ENCODE measurements at places on chromosomes 13 and 19.

- no peak for DNase-seq
Measured at GRCh38 chr19:2239173-2239572, 2.5 kb downstream of the SF3A2 start.

DNA sequence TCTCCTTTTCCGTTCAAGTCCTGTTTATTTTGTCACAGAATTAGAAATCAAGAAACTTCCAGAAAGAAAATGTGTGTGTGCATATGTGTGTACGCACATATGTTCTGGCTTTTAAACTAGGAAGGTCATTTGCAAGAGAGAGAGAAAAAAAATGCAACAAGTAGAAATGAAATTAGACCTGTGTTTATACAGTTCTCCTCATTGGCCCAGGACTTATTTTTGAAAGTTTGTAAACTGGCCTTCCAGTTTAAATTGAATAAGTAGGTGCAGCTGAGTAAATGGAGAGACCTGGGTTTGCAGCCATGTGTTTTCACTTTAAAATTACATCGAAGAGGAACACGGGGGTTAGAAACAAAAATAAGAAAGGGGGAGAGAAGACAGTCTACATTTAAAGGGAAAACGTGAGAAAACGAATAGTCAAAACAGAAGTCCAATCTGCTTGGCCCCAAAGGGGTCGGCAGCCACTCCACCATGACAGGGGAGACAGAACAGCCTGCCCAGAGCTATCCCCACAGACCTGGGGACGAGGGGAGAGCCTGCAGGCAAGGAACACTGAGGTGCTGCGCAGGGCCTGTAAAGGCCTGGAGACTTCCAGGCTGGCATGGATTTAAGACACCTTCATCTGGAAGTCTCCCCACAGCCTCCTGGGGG lies 216.8 kb upstream of the MAB21L1 start:
- DNase-seq, result no peak

- no peak for DNase-seq
Measured at GRCh38 chr13:40386586-40386985, 279.9 kb downstream of the FOXO1 start.

- no peak for DNase-seq
Measured at GRCh38 chr19:23777216-23777615, 18.5 kb upstream of the ZNF681 start.

GRCh38 chr19:9741476-9742171 lies 26.9 kb downstream of the ZNF846 start:
- DNase-seq, result no peak

- no peak for DNase-seq
Measured at GRCh38 chr13:106874323-106874722, 306.4 kb upstream of the ARGLU1 start.

GRCh38 chr19:53786744-53787143 lies 37.4 kb downstream of the NLRP12 start:
- DNase-seq, result no peak
